ENCODE measurements at places on chromosomes 13 and 19.
A peak's percentile ranks its signal among the peaks of the same experiment; 100 is the strongest.

GRCh38 chr13:43305416-43305815 is 282.0 kb downstream of the DNAJC15 start:
- DNase-seq: no peak

DNA sequence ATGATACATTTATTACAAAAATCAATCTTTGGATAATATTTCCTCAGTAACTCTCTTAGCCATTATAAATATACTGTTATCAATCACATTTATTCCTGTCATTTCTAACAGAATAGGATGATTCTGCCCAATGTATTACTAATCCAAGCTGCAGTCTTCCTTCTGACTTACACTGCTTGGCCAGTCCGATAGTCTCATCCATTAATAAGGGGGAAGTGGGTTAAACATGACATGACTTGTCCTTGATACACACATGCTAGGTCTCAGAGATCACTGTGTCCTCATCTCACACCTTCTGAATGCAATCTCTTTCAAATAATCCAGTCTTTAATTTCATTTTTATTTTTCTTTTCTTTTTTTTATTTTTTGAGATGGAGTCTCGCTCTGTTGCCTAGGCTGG is 18.8 kb downstream of the SACS start:
- DNase-seq: no peak

- no peak for DNase-seq
These were observed 16.4 kb downstream of the PLEKHF1 start for GRCh38 chr19:29681422-29682235.

- no peak for DNase-seq
These were observed 41.6 kb downstream of the ARHGAP35 start for GRCh38 chr19:46902402-46902766.

DNA sequence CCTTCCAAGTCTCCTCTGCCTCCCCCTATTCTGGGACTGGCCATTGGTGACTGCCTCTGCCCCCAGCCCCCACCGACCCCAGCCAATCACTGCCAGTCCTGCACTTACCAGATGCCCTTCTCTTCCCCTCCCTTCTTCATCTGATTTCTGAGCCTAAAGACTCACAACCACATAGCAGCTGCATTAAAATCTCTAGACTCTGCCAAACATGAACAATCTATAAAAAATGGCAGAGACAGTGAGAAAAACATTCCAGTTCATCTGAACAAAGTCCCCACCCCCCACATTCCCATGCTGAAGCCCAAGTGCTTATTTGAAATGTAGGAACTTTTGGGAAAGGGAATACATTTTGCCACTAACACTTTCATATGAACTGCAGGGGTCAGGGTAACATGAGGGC is 60.8 kb downstream of the KCTD12 start:
- no peak for DNase-seq

GRCh38 chr19:2259336-2259735 is 3.1 kb upstream of the JSRP1 start:
- no peak for DNase-seq

- no peak for DNase-seq
These were observed 11.7 kb downstream of the RAP2A start for GRCh38 chr13:97445522-97446187.

GRCh38 chr19:4365341-4365740 is 22.0 kb downstream of the MPND start:
- DNase-seq: no peak

- DNase-seq: peak; percentile 34
These were observed 8.8 kb downstream of the GIPR start for GRCh38 chr19:45676851-45677263.

GRCh38 chr13:39433651-39434050 is 169.3 kb downstream of the LHFPL6 start:
- no peak for DNase-seq

GRCh38 chr13:44420376-44421220 is 47.0 kb downstream of the SERP2 start:
- no peak for DNase-seq

DNA sequence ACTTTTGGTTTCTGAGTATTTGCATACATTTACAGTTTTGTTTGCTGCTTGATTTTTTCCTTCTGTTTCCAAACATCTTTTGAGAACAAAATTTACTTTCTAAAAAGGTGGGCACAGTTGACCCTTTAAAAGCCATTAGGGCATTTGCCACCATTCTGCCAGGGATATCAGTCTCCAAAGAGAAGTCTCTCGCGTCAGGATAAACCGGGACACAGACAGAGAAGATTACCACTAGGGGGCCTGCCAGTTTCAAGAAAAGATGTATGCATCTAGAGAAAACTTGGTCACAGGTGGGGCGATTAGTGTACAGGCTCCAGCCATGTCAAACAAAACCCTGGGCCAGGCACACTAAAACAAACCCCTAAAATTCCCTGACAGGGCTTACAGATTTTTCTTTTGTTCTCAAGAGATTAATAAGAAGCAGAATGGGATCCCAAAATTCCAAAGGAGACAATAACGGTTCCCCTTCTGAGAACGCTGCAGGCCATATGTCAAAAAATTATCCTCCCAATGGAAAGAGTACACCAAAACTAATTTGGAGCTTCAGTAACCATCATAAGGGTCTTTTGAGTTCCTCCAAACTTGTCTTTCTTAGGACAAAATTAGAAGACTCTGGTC is 10.7 kb upstream of the PABPC3 start:
- no peak for DNase-seq

DNA sequence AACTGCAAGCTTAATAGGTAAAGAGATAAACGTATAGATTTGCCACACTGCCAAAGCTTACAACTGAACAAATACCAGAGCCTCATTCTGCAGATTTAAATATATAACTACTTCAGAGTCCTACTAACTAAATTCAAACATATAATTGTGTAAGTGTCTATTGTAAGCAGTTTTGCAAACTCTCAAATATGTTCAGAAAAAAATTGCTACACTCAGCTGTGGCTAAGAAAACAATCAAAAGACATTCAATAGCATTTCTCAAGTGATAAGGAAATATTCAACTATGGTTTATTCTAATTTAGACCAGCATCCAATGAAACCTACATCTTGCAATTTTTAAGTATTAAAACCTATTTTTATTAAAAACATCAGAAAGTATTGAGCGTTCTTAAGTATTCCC is 202.4 kb downstream of the KCTD12 start:
- no peak for DNase-seq

GRCh38 chr19:41457241-41457640 is 14.3 kb downstream of the ERICH4 start:
- no peak for DNase-seq

DNA sequence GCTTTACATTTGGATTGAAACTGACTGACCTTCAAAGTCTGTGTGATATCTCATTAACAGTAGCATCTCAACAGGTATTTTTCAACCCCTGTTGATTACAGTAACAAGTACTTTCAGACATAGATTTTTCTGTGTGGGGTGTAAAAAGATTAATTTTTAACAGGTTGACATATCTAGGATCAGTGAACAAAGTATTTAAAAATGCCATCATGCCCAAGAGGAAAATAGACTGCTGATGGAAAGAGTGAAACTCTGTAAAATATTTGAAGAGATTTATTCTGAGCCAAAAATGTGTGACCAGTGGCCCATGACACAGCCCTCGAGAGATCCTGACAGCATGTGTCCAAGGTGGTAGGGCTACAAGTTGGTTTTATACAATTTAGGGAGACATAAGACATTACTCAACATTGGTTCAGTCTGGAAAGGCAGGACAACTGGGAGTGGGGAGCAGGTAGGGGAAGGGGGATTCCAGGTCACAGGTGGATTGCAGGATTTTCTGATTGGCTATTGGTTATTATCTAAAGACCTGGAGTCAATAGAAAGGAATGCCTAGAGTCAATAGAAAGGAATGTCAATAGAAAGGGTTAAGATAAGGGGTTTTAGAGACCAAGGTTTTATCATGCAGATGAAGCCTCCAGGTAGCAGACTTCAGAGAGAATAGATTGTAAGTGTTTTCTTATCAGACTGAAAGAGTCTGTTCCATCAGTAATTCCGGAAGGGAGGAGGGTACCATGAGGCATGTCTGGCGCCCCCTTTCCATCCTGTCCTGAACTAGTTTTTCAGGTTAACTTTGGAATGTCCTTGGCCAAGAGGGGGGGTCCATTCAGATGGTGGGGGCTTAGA is 29.1 kb downstream of the TNFRSF19 start:
- no peak for DNase-seq
